ENCODE measurements at places on chromosomes 6 and 20. TPM values are rescaled to one million over a fixed set of nuclear protein-coding genes. Genes with fewer than 3 reads are reported as not detected.

- no peaks in the 10 kb centered on the region for H3K36me3 ChIP-seq
- H3K4me3 ChIP-seq = no peak overlapping the region
- no peaks in the 10 kb centered on the region for H3K4me1 ChIP-seq
- H3K27me3 ChIP-seq = no peaks in the 10 kb centered on the region
Observed at GRCh38 chr6:1745814-1746213, 136.1 kb downstream of the FOXC1 start.

DNA sequence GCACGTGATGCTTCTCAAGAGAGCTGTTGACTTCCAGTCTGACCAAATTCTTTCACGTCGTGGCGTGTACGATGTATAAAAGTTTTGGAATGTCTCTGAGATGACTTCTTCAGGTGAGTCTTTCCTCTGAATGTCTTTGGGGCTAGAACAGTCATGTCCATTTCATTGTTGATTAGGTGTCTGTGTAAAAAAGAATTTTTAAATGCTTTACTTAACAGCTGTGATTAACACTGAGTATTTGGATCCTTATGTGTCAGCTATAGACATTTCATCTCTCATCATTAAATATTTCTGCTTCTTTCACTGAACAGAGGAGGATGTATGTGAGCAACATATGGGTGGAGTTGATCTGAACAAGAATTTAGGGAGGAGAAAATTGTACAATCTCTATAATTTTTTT lies 29.3 kb upstream of the KIF13A start:
- H3K27me3 ChIP-seq = no peaks in the 10 kb centered on the region
- H3K4me1 ChIP-seq = no peaks in the 10 kb centered on the region
- no peak overlapping the region for H3K27ac ChIP-seq
- no peak overlapping the region for H3K4me3 ChIP-seq
- no peaks in the 10 kb centered on the region for H3K36me3 ChIP-seq

DNA sequence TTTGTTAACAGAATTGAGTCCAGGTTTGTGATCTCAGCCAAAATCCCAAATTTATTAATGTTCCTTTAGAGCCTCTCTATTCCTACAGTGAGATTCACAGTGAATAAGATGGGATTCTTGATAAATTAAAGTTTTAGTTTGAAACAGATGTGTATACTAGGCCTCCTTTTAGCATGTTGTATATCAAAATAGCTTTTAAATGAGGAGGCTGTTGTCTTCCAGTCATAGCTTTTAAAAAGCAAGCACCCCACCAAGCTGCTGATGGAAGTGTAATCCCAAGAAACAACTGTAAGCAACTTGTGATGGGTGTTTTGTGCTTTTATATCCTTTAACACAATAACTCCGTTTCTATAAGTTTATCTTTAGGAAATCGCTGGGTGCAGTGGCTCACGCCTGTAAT lies 7.0 kb downstream of the GTF2H5 start:
- H3K4me1 ChIP-seq = no peaks in the 10 kb centered on the region
- no peaks in the 10 kb centered on the region for H3K27me3 ChIP-seq
- H3K27ac ChIP-seq = no peak overlapping the region

GRCh38 chr6:139549561-139550070 lies 175.2 kb upstream of the CITED2 start:
- DNase-seq = no peak
- no peaks in the 10 kb centered on the region for H3K27me3 ChIP-seq
- no peak overlapping the region for H3K4me3 ChIP-seq

- no peak for DNase-seq
- peak overlapping the region; percentile 20 for H3K4me3 ChIP-seq
- H3K36me3 ChIP-seq = no peaks in the 10 kb centered on the region
Observed at GRCh38 chr20:33653218-33653899, 8.8 kb upstream of the C20orf144 start.

DNA sequence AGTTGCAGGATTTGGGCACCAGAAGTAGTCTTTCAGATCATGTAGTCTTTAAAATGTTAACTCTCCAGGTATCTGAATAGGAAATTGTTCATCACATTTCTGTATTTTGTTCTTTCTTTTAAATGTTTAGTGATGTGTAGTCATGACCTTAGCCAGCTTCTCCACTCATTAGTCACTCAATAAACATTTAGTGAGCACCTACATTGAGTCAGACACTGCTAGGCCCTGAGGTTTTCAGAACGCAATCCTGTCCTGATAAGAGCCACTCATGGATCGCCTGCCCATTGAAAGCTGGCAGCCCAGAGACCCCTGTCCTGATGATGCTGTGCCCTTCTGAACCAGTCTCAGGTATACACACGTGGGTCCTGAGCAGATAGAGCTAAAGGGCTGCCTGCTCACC lies 163.4 kb upstream of the HEY2 start:
- no peaks in the 10 kb centered on the region for H3K4me1 ChIP-seq
- H3K27me3 ChIP-seq = no peaks in the 10 kb centered on the region
- no peaks in the 10 kb centered on the region for H3K36me3 ChIP-seq
- no peak overlapping the region for H3K27ac ChIP-seq
- no peak for DNase-seq

B3GAT2 gene
- 0.29 TPM for total RNA-seq

CSNK2A1 gene
- 55.0 TPM for total RNA-seq

Data from breast epithelium (tissue), 4 donors.